GM23338 (cell line): ENCODE measurements at places on chromosomes 7 and 10. TPM values are rescaled to one million over a fixed set of nuclear protein-coding genes. Genes with fewer than 3 reads are reported as not detected.
A peak's percentile ranks its signal among the peaks of the same experiment; 100 is the strongest.

The ERVW-1 gene
- 0.07 TPM in 1 of 2 replicates, not detected in the other for total RNA-seq

GRCh38 chr10:92913973-92914372 is 65.7 kb downstream of the EXOC6 start:
- DNase-seq: peak; percentile 23

- DNase-seq: no peak
Observed at GRCh38 chr10:42594246-42594650, 44.1 kb downstream of the ZNF33B start.

DNA sequence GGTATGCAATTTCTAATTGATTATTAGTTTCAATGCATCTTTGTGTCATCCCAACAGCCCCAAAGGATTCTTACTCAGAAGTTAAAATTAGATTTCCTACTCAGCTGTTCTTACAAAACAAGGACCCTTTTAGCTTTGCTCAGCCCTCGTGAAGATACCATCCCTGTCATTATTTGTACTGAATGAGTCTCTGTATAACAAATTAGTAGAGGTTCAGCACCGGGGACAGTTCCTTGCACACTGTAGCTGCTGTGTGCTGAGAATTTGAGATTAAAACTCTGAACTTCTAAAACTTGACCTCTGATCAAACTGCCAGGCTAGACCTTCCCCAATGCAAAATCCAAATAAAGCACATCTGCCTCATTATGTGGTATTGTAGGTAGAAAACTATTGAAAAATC is 299.1 kb downstream of the LHFPL3 start:
- peak; percentile 78 for DNase-seq

- peak; percentile 47 for DNase-seq
Observed at GRCh38 chr7:66323114-66323796, 118.1 kb downstream of the TPST1 start.

GRCh38 chr7:117014673-117015133 is 61.4 kb downstream of the ST7 start:
- peak; percentile 16 for DNase-seq

DNA sequence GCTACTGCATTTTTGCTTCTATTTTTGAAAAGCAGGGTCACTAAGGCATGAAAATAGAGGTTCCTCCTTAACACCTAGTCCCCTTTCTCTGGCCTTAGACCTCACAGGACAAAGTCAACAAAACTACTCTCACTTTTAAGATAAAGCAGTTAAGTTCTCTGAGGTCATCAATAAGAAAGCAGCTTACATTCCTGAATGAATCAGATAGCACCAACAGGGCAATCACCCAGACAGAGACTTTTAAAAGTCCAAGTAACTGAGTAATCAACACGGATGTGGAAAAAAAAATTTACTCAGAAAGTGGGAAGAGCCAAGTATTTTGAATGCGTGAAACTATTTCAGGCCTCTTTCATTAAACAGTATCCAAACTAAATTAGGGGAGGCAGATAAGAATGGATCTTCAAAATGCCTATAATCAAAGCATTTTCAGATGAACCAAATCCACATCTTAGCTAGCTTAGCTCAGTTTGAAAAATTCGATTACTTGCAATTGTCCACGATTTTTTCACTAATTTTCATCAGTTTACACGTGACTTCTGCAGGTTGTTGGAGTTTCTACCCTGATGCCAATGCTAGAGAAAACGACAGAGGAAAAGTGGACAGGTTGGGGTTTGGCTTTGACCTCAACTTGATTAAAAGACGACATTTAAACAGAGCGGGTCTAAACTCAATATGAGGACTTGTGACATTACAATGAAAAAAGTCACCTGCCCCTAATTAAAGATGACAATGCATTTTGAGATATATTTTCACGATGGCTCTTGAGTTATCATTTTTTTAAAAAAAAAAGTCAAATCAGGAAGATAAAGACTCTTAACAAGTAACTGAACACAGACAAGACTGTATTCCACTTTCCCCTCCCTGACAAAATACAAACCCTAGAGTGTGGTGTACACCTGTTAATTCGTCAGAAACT is 1.6 kb downstream of the BEND7 start:
- DNase-seq: peak; percentile 32

DNA sequence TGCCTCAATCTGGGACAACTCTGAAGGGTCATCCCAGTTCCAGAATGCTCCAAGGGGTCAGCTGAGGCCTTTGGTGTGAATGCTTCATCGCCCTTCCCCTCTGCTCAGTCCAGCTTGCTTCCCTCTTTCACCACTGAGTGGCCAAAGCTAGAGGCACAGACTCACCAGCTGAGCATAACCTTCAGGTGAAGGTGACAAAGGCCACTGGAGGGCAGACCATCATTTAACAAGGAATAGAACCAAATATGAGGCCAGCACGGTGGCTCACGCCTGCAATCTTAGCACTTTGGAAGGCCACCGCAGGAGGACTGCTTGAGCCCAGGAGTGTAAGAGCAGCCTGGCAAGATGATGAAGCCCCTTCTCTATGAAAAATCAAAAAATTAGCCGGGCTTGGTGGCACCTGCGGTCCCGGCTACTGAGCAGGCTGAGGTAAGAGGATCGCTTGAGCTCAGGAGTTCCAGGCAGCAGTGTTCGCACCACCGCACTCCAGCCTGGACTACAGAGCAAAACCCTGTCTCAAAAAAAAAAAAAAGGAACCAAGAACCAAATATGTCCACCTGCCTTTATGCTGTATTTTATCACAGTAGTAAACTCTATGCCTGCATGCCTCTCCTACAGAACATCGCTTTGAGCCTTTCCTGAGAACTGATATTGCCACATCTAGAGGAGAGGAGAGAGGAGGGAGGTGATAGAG is 13.4 kb downstream of the PRKAG2 start:
- peak; percentile 65 for DNase-seq

DNA sequence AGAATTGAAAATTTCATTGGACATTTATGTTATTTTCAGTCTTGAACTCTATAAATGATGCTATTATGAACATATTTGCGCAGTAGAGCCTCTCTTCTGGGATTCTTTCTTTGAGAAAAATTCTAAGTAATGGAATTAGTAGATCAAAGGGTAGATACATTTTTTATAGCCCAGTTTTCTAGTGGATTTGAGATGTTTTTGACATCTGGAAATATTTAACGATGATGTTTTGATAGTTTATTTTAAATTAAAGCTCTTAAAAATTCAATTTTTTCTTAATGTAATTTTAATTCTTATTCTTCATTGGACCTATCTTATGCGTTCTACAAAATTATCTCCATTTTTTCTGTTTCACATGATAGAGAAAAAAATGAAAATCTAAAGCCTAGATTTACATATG is 103.0 kb downstream of the ADAM22 start:
- DNase-seq: no peak

DNA sequence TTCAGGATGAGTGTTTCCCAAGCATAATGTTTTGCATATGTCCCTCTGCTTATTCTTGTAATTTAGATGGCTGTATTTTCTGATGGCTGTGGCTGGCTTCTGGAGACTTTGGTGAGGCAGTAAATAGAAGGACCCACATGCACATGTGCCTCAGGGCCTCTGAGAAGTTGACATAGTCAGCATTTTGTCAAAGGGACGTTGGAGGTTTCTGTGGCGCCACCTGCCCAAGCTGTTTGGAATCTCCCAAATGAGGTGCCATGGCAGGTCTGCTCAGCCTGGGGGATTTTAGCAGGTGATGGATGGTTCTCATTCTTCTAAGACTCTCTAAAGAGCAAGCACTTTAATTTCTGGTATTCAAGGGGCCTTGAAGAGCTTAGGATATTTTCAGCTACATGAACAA is 29.8 kb downstream of the C10orf120 start:
- DNase-seq: peak; percentile 52

- no peak for DNase-seq
Observed at GRCh38 chr10:58488921-58489320, 23.8 kb upstream of the BICC1 start.

DNA sequence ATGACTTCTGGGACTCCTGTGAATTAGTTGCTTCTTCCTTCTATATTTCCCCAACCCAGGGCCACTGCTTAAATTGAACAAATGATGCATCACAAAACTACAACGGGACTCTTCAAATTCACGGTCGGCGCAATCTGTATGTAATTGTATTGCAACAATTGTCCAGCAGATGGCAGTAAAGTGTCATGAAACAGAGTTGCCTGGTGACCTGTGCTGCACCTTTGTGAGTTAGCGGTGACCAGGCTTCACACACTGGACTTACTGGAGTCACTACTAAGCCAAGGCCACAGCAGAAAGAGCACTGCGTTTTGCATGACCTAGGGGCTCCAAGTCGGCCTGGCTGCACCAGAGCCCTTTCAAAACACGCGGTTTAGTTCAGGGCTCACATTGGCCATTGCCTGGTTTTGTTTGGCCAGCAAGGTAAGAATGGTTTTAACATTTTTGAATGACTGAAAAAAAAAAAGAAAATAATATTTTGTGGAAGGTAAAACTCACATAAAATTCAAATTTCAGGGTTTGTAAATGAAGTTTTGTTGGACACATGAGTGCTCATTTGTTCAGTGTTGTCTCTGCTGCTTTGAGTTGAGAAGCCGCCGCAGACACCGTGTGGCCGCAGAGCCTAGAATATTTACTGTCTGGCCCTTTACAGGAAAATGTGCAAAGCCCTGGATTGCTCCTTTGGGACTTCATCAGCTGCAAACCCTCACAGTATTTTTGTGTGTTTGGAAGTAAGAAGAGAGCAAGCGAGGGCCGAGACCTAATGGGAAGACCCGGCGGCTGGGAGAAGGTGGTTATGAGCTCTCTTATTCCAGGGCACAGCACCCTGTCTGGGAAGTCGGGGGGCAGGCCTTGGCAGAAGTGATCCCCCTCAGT is 23.2 kb upstream of the ZNF32 start:
- peak; percentile 88 for DNase-seq

The CLDN3 gene
- total RNA-seq: 24.1 and 27.7 TPM in 2 replicates

GRCh38 chr10:95831515-95831914 is 75.6 kb downstream of the ENTPD1 start:
- no peak for DNase-seq

DNA sequence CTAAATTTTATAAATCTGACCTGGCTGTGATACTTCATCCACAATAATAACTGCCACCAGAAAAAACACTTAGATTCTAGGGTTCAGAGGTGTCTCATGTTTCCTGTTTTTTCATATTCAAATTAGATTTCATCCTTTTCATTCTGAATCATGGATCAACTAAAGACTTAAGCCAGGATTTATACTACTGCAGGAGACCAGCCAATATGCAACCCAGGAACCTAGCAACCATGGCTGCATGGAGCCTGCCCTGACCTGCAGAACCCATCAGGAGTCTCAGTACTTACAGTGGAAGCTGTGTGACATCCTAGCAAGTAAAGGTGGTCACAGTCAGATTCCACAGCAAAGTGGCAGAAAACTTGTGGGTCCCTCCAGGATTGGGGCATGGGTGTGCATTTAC is 40.5 kb upstream of the RNF148 start:
- DNase-seq: no peak

The CCNJ gene
- 29.6 and 31.6 TPM in 2 replicates for total RNA-seq

DNA sequence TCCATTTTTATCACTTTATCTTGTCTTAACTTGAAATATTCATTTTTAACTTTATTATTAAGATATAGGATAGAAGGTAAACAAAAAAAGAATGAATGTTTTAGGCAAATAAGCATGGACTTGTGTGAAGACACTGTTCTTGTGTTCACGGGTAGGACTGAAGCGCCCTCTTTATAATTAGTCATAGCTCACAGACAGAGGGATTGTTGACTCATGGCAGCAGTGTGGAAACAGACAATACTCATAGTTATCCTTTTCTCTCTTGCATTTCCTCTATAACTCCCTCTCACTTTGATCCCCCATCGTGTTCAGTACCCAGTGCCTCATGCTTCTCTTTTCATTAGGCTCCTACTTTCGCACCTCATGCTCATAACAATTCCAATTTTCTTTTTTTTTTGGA is 731.8 kb downstream of the PHTF2 start:
- DNase-seq: no peak

The KIF20B gene
- total RNA-seq: 42.3 and 42.7 TPM in 2 replicates

DNA sequence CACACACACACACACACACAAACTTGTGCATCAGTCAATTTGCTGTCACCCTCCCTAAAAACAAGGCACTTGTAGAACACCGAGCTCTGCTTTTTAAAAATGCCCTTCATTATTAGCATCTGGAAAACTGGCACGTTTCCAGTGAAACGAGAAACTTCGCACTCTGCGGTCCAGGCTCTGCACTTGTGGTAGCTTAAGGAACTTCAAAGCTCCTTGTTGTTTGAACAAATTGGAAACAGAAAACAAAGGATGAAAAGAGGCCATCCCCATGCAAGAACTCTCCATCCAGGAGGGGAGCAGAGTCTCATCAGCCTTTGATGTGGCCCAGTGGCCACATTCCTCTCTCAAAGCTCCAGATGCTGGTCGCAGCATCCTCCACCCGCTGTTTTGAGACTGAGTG is 105.1 kb downstream of the C10orf90 start:
- DNase-seq: no peak

- DNase-seq: no peak
Observed at GRCh38 chr7:20301311-20301939, 29.3 kb upstream of the ITGB8 start.

The VWA2 gene
- 2.0 and 3.7 TPM in 2 replicates for total RNA-seq

DNA sequence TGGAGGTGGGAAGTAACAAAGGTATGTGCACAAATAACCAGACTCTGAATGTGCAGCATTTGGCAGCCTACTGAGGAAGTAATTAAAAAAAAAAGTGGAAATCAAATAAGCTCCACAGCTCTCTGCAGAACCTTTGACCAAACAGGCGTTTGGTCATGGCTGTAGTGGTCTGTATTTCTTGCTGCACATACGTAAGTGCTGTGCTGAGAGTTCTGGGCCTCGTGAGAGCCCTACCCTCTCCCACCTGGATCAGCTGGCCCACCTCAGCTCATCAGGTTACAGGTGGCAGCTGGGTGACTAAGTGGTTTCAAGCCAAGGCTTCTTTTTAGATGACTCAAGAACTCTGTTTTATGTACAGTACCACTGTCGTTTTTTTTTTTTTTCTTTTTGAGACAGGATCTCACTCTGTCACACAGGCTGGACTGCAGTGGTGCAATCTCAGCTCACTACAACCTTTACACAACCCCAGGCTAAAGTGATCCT is 178.2 kb upstream of the KLF6 start:
- DNase-seq: no peak

DNA sequence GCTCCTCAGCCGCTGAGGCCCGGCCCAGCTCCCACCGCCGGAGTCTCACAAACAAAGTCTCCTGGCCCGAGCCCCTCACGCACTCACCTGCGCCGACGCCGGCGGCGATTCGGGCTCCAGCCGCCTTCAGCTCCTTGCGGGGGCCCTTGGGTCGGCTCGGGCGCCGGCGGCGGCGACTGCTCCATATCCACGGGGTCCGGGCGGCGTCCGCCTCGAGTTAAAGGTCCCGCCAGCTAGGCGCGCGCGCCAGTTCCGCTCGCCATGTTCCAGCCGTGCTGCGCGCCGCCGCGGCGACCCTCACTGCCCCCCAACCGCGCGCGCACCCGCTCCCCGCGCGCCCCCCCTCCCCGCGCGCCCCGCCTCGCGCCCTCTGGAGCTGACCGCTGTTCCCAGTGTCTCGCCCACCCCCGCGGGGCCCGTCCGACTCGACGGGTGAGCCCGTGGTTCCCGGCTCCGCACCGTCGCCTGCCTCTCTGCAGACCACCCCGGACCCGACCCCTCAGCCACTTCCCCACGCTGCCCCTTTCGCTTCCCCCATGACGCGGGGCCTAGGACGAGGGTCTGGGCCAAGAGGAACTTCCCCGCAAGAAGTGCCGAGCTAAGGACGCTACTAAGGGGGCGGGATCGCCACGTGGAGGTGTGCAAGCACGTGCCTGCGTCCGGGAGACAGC is 396.1 kb downstream of the ZNF33B start:
- no peak for DNase-seq

- DNase-seq: no peak
Observed at GRCh38 chr7:139860090-139860775, 31.2 kb downstream of the TBXAS1 start.

- peak; percentile 78 for DNase-seq
Observed at GRCh38 chr7:74417419-74417971, 36.2 kb upstream of the GTF2IRD1 start.

- DNase-seq: peak; percentile 72
Observed at GRCh38 chr10:71429929-71430328, 33.2 kb downstream of the CDH23 start.
